ENCODE measurements at places on chromosomes 6 and 20.

DNA sequence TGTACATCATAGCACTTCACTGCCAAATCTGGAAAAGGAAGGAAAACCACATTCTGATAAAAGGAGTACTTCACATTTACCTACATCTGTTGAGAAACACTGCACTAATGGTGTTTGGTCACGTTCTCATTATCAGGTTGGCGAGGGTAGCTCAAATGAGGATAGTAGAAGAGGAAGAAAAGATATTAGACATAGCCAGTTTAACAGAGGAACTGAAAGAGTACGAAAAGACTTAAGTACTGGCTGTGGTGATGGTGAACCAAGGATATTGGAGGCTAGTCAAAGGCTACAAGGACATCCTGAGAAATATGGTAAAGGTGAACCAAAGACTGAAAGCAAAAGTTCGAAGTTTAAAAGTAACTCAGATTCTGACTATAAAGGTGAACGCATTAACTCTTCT, 32.0 kb upstream of the GJA10 start:
- DNase-seq = no peak

- DNase-seq = no peak
Measured at GRCh38 chr6:144757299-144757698, 472.2 kb downstream of the UTRN start.

- no peak for DNase-seq
Measured at GRCh38 chr20:56964901-56965300, 301.5 kb downstream of the BMP7 start.

GRCh38 chr6:41022294-41022693, 16.7 kb downstream of the UNC5CL start:
- DNase-seq = no peak

- DNase-seq = no peak
Measured at GRCh38 chr20:20017844-20018185, 653 bp downstream of the NAA20 start.

DNA sequence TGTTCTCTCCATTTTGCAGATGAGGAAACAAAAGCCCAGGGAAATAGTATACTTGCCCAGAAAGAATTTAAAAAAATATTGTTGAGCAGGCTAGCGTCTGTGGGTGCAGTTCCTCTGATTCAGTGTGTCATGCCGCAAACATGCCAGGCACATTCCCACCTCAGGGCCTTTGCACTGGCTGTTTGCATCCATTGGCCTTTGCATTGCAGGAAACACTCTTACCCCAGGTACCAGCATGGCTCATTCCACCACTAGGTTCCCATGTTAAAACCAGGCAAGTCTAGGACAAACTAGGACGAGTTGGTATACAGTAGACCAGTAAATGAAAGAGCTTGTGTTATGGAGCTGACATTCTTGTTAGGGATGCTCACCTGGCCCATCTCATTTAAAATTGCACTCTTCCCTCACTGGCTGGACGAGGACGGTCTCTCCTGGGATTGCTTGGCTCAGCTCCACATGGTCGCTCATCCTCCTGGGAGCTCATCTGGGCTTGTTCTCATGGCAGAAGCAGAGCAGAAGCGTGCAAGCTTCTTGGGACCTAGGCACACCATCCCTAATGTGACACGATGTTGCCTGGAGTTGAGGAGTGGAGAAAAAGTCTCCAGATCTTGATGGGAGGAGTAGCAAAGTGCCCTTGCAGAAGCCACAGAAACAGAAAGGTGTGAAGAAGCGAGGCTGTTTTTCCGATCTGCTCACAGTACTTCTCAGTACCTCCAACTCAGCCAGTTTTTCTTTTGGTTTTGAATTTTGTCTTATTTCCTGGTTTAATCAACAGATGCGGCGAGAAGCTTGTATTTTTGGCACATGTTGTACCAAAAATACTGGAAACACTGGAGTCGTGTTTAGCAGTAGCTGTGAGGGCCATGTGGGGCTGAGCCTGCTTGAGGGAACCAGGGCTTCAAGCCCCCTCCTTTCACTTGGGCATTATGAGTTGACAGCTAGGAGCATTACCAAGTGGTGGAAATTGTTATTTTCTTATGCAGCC, 13.9 kb downstream of the ZNF831 start:
- no peak for DNase-seq

DNA sequence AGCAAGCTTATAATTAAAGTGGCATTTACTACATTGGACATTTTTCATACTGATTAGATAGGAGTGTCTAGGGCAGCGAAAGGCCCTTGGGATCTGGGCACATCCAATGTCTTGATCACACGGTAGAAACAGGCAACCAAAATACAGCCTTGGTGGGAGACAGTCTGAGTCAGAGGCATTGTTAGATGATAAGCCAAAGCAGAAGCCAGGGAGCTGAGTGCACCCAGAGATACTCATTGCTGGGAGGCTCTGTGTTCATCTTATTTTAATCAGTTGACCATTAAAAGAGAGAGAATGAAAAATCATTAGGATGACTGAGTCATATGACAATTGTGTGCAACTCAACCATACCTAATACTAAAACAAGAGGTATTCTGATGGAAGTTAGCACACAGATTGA, 109.5 kb downstream of the LCA5 start:
- no peak for DNase-seq

DNA sequence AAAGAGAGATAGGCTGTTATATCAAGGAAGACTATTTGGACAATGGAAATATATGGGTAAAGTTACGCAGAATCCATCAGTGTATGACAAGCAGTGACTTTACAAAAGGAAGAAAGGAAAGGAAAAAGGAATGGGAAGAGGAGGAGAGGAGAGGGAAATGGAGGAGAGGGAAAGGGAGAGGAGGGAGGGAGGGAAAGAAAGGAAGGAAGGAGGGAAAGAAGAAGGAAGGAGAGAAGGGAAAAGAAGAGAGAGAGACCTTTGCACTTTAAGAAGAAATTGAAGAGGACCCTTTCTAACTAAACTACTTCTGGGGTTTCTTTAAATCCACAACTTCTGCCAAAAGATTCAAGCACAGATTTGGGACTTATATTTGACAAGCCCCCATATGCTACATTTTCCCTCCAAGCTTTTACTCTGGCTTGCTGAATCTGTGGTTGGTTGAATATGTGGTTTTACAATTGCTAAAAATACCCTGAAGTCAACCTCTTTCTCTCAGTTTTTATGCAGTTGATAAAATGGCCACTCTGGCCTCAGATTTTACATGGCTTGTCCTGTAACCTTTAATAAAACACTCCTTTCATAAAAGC, 120.8 kb upstream of the RAB32 start:
- DNase-seq = no peak

DNA sequence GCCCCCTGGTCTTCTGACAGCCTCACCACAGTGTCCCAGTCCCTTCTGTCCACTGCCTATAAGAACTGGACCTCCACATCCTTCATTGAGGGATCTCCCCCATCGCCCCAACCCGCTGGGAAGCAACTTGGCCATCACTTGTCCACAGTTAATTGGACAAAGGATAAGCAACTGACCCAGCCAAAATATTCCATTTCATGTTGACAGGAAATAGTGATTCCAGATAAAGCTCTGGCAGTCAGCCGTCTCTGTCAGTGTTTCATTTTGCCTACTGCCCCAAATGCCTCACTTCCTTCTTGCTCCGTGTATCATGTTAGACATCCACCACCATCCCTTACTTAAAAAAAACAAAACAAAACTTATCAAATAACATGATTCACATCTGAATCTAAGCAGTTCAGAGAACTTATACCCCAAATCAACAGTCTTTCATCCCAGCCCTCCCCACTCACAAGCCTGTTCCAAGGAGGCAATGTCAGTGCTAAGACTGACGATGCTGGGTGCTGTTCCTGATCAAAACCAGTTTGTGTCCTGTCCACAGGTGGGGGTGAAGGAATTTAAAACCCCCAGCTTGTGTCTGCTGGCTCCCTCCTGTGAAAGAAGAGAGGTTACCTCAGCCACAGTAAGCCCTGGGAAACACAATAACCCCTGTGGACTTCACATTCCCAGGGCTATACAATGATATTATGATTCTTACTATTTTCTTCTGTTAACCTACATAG, 162.5 kb downstream of the WDR27 start:
- DNase-seq = no peak

GRCh38 chr20:62331347-62331746, 28.6 kb downstream of the ADRM1 start:
- no peak for DNase-seq

GRCh38 chr20:33460711-33461110, 17.1 kb upstream of the SNTA1 start:
- no peak for DNase-seq

DNA sequence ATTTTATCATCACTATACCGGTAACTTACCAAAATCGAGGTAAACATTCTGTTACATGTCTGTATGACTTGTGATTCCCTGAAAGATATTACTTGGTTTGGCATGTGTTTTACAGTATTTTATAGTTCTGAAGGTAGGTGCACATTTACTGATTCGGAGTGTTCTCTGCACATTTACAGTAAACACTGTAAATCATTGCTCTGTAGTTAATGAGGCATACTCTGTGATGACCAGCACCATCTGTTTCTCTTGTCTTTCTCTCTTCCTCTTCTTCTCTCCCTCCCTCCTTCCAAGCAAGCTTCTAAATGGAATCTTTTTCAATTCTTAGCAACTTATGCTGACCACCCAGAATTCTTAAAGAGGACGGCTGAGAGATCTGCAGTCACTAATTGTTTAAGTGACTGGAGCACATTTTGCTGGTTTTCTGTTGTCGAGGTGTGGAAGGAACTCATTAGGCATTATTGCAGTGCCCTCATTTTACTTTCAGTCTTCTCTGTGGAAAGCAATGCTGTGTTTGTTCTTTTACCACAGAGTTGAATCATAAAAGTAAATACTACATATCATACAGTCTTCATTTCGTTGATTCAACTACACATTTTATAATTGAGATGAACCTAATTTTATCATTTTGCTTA, 126.5 kb downstream of the UTRN start:
- no peak for DNase-seq

DNA sequence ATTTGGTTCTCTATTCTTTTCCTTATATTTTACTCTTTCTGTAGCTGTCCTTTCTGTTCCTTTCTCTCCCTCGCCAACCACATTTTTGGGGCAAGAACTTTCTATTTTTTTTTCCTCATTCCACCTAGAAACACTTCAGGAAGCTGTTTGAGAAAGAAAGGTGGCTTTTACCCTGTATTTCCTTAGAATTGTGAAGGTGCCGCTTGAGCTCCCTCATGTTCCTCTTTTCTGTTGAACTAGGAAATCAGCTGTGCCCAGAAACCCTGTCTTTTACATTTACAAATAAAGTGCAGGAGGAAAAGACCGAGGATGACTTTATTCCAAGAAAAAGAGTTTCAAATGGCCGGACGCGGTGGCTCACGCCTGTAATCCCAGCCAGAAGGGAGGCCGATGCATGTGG, 38.2 kb downstream of the OR2B2 start:
- DNase-seq = no peak

GRCh38 chr6:91490671-91491301, 903.9 kb upstream of the MAP3K7 start:
- DNase-seq = no peak

- no peak for DNase-seq
Measured at GRCh38 chr20:24935140-24935539, 13.9 kb upstream of the CST7 start.

- DNase-seq = no peak
Measured at GRCh38 chr6:89081129-89081422, 525 bp downstream of the PNRC1 start.

DNA sequence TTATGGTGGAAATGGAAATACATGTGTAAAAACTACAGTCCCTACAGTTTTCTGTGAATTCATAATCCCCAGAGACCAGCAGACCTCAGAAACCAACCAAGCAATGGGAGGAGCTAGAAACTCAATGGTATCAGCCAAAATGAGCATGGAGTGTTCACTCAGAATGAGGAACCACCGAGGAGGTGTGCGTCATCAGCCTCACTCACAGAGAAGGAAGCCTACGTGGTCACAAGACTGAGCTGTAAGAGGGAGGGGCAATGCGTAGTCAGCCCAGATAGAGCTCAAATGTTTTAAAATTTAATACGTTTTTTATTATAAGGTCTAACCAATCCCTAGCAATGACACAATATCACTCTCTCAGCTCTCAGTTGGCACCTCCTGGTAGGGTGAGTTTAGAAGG, 17.4 kb downstream of the MYLK4 start:
- DNase-seq = no peak

DNA sequence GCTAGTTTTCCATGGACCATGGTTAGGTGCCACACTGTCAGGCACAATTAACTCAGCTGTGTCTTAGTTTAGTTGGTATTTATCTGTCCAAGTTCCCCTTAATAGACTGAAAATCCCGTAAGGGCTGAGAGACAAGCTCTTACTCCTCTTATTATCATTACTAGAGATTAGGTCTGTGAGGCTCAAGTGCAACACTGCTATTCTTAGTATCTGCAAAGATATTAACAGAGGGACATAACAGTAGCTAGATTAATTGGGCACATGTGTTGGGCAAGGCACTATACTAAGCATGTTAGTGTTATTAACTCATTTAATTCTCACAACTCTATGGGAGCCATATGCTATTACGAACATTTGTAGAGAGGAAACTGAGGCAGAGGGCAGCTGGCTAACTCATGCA, 137.3 kb downstream of the VEGFA start:
- DNase-seq = no peak

GRCh38 chr6:37860226-37860839, 40.8 kb downstream of the ZFAND3 start:
- no peak for DNase-seq

DNA sequence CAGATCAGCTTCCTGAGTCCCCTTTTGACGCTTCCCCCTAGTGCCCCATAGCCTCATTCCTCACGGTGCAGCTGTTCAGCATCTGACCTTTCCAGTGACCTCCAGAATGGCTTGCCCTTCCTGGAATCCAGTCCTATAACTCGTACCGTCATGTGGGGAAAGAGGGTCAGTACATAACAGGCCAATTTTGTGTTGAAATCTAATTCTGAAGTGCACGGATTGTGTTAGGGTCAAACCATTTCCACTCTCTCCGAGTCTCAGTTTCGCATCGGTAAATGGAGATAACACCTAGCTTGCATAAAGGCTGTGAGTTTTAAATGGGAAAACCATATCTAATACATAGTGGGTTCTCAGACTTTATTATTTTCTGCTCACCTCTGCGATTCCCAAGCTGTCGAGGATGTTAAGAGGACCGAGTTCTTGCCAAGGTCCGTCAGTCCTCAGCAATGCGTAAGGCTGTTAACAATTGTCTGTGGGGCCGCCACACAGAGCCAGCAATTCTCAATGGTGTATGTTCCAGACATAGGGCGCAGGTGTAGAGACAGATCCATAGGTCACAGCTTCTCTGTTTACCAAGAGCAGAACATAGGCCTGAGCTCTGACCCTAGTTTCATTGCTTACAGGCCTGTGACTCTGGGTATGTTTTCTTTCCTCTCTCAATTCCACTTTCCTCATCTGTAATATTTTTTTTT, 45.5 kb upstream of the CCR6 start:
- DNase-seq = no peak

DNA sequence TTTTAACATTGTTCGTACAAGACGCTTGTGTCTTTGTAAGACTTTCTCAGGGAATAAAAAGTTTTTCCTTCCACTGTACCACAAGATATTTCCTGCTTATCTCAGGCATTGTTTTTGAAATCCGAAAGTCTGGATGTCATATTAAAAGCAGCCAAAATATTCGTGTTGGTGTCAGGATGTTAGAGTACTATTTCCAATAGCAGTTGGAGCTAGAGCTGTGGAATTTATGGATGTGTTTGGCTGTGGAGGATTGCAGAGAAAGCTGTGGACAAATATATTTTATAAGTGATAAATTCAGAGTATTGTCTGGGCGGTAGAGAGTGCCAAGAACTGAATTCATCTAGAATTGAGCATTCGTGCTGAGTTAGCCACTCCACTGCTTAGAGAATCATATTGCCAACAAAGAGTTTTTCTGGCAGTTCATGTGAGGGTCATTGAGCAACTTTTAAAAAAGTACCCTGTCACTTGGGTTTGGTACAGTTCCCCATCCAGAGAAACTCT, 57.7 kb downstream of the ZDHHC14 start:
- no peak for DNase-seq
